Mesenchymal stem cell (in vitro differentiated cells and primary cell): ENCODE measurements at places on chromosomes 12 and 14.

GRCh38 chr12:102806592-102806991, 110.5 kb downstream of the PAH start:
- H3K27ac ChIP-seq = no peak overlapping the region
- no peak overlapping the region for H3K4me3 ChIP-seq
- H3K4me1 ChIP-seq = no peaks in the 10 kb centered on the region
- no peak for DNase-seq
- H3K36me3 ChIP-seq = no peaks in the 10 kb centered on the region

- DNase-seq = peak; percentile 15
- H3K36me3 ChIP-seq = no peaks in the 10 kb centered on the region
- no peak overlapping the region for H3K4me3 ChIP-seq
- H3K4me1 ChIP-seq = peaks cover 12% of the 10 kb centered on the region
- no peak overlapping the region for H3K27ac ChIP-seq
- peaks cover 68% of the 10 kb centered on the region for H3K27me3 ChIP-seq
Measured at GRCh38 chr12:65123435-65124063, 2.4 kb upstream of the WIF1 start.

DNA sequence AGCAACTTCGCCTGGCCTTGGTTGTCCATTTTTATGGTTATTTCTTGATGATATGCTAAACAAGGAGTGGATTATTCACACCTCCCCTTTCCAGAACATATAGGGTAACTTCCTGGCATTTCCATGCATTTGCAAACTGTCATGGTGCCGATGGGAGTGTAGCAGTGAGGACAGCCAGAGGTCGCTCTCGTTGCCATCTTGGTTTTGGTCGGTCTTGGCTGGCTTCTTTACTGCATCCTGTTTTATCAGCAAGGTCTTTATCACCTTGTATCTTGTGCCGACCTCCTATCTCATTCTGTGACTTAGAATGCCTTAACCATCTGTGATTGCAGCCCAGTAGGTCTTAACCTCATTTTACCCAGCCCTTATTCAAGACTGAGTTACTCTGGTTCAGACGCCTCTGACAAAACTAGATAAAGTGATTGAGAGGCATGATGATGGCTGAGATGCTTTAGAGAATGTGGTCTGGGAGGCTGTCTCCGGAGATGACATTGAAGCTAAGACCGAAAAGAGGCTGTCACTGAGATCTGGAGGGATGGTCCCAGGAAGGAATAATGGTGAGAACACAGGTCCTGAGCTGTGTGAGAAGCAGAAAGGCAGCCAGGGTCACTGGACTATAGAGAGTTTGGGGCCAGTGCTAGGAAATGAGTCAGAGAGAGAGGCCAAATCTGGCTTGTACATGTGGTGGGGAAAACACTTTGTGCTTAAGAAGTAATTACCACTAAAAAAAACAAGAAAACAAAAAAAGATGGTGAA, 2.9 kb downstream of the GLT1D1 start:
- peaks cover 26% of the 10 kb centered on the region for H3K27me3 ChIP-seq
- DNase-seq = no peak
- H3K36me3 ChIP-seq = no peaks in the 10 kb centered on the region
- H3K4me1 ChIP-seq = peaks cover 8% of the 10 kb centered on the region

GRCh38 chr12:125161712-125162022, 96.4 kb downstream of the AACS start:
- peaks cover 1% of the 10 kb centered on the region for H3K4me1 ChIP-seq
- peaks cover 12% of the 10 kb centered on the region for H3K27me3 ChIP-seq
- no peak overlapping the region for H3K27ac ChIP-seq
- DNase-seq = no peak
